ENCODE measurements at places on chromosomes 4 and X. TPM values are rescaled to one million over a fixed set of nuclear protein-coding genes. Genes with fewer than 3 reads are reported as not detected.

Gene TENM3
- polyA plus RNA-seq = 0.70 TPM

GRCh38 chr4:94338681-94339351 is 3.8 kb downstream of the HPGDS start:
- H3K4me3 ChIP-seq = no peak overlapping the region
- DNase-seq = no peak
- no peaks in the 10 kb centered on the region for H3K4me1 ChIP-seq
- H3K27ac ChIP-seq = no peak overlapping the region

- no peaks in the 10 kb centered on the region for H3K4me1 ChIP-seq
- H3K4me3 ChIP-seq = no peak overlapping the region
- no peaks in the 10 kb centered on the region for H3K27me3 ChIP-seq
- no peaks in the 10 kb centered on the region for H3K36me3 ChIP-seq
- no peak for DNase-seq
Observed at GRCh38 chr4:11439836-11440235, 11.1 kb upstream of the HS3ST1 start.

DNA sequence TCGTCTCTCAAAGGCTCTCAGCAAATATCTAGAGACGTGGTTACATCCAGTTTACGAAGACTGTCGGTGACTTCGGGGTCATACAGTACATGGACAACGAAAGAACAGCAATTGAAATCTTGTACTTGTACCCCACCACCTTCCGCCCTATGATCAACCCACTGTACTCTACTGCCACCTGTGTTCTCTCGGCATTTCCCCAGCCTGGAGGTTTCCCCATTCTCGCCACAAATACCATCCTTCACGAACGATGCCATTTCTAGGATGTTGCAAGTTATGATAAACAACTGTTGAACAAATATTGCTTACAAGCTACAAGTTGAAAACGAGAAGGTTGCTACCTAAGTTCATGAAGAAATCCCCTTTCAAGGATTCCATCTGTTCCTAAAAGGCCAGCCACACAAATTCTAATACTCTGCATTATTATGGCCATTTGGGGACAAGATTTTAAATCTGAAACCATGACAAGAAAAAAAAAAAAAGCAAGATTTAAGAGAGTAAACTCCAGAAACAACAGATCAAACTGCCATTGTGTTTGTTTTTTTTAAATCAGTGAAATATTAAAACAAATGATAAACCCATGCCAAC is 1.6 kb downstream of the APBB2 start:
- peak overlapping the region; percentile 86 for H3K4me3 ChIP-seq
- H3K27me3 ChIP-seq = no peaks in the 10 kb centered on the region
- peaks cover 40% of the 10 kb centered on the region for H3K4me1 ChIP-seq
- H3K27ac ChIP-seq = peak overlapping the region; percentile 13

Measured in liver (tissue), 10 donors.